ENCODE measurements at places on chromosomes 16 and 17.

- DNase-seq: no peak
Observed at GRCh38 chr16:84178146-84178765, 8.6 kb downstream of the TAF1C start.

- DNase-seq: no peak
Observed at GRCh38 chr17:77611791-77612502, 346.6 kb upstream of the TNRC6C start.

- DNase-seq: no peak
Observed at GRCh38 chr16:14419817-14420216, 210.2 kb downstream of the PARN start.

DNA sequence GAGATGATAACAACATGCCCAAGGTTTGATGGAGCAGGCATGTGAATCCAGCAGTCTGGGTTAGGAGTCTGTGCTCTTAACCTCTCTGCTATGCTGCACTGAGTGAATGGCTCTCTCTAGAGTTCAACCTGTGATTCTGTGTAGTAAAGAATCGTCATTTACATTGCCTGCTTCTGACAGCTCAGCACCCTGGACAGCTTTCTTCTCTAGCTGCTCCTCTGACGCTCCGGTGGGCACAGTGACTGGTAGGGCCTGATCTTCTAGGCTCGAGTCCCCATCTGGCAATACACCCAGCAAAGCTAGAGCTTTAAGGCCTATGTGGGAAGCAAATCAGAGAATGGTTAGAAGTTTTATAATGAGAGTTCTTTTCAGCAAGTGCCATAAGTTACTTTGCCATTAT is 85.3 kb upstream of the ATP2A3 start:
- DNase-seq: no peak

- no peak for DNase-seq
Observed at GRCh38 chr16:69741951-69742904, 12.5 kb downstream of the NOB1 start.

- DNase-seq: peak; percentile 29
Observed at GRCh38 chr16:50160495-50161164, 7.5 kb downstream of the TENT4B start.

DNA sequence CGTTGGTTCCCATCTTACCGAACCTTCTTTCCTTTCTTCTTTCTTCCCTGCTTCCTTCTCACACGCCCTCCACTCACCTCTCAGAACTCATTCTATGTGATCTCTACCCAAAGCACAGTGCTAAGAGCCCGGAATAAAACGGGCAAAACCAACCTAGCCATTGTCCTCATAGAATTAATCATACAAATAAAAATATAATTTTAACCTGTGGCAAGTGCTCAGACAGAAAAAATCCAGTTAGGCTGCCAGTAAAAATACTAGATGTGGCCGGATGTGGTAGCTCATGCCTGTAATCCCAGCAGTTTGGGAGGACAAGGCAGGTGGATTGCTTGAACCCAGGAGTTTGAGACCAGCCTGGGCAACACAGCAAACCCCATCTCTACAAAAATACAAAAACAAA is 27.0 kb downstream of the BMERB1 start:
- DNase-seq: no peak

DNA sequence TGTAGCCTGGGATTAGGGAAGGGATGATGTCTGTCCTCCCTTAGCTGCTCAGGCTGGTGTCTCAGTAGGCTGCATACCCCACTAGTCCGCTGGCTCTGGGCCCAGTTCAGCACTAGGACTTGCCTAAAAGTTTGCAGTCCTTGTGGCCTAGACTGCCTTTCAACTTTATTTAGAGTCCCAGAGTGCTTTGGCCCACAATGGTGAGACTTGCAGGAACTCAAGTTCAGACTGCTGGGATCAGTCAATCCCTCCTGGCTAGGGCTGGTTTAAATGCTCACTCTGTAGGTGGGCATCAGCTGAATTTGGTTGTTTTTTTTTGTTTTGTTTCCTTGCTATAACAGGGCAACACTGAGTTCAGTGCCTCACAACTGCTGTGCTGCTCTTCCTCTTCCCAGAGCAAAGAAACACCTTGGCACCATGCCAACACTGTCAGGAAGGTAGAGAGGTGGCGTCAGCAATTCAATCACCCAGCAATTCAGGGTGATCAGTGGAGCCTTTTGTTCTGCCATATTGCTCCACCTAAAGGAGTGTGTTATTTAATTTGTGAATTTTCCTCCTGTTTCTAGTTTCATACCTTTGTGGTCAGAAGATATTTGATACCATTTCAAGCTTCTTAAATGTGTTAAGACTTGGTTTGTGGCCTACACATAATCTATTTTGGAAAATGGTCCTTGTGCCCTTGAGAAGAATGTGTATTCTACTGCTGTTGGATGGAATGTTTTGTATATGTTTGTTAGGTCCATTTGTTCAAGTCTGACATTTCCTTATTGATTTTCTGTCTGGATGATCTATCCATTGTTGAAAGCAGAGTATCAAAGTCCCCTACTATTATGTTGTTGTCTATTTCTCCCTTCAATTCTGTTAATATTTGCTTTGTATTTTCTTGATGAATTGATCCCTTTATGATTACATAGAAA is 284.0 kb upstream of the PMFBP1 start:
- DNase-seq: no peak

- DNase-seq: no peak
Observed at GRCh38 chr17:1474402-1475189, 17.9 kb downstream of the MYO1C start.

GRCh38 chr17:11853321-11854151 is 143.7 kb downstream of the ZNF18 start:
- DNase-seq: no peak

GRCh38 chr16:72367851-72368250 is 195.9 kb upstream of the PMFBP1 start:
- DNase-seq: no peak

- DNase-seq: peak; percentile 67
Observed at GRCh38 chr16:56460101-56460500, 8.7 kb downstream of the OGFOD1 start.

- DNase-seq: no peak
Observed at GRCh38 chr17:44221862-44222111, 2.3 kb upstream of the UBTF start.

DNA sequence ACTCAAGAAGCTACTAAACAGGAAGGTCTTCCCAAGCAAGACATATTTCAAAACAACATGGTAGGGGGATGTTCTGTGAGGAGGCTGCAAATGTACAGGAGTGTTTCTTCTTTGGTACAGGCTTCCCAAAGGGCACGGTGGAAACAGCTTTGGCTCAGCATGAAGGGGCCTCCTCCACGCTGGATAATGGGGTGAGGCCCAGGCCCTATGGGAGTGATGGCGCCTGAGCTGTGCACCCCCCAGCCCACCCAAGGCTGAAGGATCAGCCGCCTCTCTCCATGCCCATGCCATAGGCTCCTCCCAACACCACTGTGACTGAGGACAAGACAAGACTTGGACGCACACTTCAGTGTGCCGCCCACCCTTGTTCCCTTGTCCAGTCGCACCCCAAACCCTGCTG is 6.8 kb downstream of the CD300E start:
- no peak for DNase-seq

- DNase-seq: no peak
Observed at GRCh38 chr16:17759451-17760390, 289.0 kb upstream of the XYLT1 start.

- no peak for DNase-seq
Observed at GRCh38 chr17:66292353-66292752, 10.1 kb upstream of the PRKCA start.
